ENCODE measurements at places on chromosomes 1 and 21.
A peak's percentile ranks its signal among the peaks of the same experiment; 100 is the strongest.

DNA sequence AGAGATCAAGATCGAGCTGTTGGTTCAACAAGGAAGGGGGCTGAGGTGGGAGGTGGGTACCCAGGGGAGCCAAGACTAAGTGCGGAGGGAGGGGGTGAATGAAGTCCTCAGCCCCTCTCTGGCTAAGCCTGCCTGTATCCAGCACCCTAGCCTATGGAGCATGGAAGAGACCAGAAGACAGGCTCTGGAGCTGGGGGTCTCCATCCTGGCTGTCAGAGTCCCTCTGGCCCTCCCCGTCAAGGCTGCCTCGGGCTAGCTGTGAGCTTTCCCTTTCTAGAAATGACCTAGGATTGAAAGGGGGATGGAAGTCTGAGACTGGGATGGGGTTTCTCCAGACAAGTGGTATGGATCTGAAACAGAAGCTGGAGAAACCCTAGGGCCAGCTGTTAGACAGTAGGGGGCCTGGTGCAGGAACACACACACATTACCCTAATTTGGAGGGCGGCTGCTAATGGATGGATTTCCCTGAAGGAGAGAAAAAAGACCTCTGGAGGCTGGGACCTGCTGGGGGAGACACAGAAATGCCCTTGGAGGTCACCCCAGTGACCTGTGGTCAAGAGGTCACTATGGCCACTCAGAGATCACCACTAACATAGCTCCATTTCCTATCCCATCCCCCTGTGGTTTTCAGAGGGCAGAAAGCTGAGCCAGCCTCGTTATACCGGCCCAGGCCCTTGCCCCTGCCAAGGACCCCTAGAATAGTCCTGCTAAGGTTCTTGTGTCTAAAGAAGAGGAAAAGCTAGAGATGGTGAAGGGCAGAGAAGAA, 107.8 kb downstream of the TMEM53 start:
- no peak for DNase-seq

- no peak for DNase-seq
Measured at GRCh38 chr1:68383092-68383491, 66.7 kb downstream of the RPE65 start.

GRCh38 chr1:7669559-7670311, 101.4 kb upstream of the VAMP3 start:
- DNase-seq: peak; percentile 65

- DNase-seq: no peak
Measured at GRCh38 chr1:34005309-34005708, 141.4 kb downstream of the HMGB4 start.

DNA sequence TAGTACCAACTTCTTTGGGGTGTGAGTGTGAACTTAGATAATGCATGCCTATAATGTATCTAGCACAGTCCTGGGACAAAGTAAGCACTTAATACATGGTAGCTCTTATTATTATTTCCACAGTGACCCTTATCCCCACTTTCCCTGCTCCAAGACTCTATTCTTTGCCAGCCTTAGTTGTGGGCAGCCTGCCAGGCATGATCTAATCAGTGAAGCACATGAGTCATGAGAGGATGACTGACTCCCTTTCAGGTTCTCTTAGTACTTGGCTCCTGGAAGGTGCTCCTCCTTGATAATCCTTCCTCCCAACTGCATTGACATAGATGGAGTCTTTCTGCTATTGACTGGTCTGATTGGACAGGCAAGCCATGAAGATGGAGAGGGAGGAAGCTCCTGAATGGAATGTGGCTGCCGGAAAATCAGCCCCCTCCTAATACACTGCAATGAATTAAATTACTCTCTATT, 17.4 kb upstream of the GNG12 start:
- no peak for DNase-seq

DNA sequence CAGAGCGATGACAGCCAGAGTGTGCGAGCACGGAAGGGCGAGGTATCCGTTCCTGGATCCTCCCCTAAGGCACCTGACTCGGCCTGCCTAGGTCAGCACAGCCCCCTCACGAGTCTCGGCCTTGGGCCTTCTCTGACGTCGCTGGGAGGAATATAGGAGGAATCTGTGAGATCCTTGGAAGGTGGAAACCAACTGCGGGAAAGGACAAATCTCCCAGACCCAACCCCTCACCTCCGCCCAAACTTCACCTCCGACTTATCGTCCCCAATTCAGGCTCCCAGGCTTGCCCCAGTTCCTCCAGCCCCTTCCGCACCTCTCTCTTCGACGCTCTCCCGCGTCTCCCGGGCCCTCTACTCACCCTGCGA, 494 bp downstream of the APH1A start:
- DNase-seq: no peak
